ENCODE measurements at places on chromosomes 6 and 20.

- no peak for DNase-seq
Measured at GRCh38 chr6:6497976-6498375, 90.5 kb upstream of the LY86 start.

- DNase-seq, result no peak
Measured at GRCh38 chr6:136344420-136344819, 54.8 kb upstream of the BCLAF1 start.

- DNase-seq, result no peak
Measured at GRCh38 chr6:38220069-38220723, 400.7 kb downstream of the ZFAND3 start.

DNA sequence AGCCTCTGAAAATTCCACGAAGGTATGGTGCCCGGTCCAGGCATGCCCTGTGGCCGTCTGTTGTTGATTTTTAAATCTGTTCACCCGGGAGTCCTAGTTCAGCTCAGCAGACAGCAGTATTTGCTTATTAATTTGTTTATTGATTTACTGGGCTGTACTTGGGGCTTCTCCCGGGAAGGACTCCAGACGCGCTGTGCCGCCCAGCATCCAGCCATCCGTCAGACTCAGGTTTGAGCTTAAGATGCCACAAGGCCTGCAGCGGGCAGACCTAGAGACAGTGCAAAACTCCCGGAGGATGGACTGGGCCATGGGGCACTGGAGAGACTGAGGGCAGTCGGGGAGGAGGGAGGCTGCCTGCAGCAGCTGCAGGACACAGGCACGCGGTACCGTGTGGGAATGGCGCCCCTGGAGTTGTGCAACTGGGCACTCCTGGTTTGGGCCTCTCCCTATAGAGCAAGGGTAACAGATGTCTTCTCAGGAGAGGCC lies 17.3 kb upstream of the CCDC167 start:
- no peak for DNase-seq

- no peak for DNase-seq
Measured at GRCh38 chr20:46388201-46388836, 18.1 kb downstream of the ELMO2 start.

GRCh38 chr6:72651967-72652956 lies 30.4 kb downstream of the KCNQ5 start:
- DNase-seq, result no peak

GRCh38 chr6:56043076-56043475 lies 167.7 kb upstream of the BMP5 start:
- no peak for DNase-seq

DNA sequence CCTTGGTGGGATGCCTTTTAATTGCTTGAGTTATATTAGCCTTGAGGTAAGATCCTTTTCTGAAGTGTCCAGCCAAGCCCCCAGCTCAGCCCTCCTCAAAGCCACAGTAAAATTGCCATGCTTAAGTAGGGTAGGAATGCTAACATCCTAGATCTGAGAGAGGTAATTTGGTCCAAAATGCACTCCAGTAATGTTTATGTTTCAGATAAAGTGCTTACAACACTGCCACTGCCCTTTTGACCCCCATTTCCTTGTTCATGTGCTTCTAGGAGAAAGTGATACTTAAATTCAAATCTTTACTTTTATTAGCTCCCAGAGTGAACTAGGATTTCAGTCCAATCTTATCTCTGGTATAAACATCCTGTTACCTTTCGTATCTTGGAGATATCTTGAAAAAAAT lies 318.0 kb downstream of the BMP2 start:
- DNase-seq, result no peak

- DNase-seq, result no peak
Measured at GRCh38 chr20:58720890-58721289, 28.3 kb downstream of the NPEPL1 start.

DNA sequence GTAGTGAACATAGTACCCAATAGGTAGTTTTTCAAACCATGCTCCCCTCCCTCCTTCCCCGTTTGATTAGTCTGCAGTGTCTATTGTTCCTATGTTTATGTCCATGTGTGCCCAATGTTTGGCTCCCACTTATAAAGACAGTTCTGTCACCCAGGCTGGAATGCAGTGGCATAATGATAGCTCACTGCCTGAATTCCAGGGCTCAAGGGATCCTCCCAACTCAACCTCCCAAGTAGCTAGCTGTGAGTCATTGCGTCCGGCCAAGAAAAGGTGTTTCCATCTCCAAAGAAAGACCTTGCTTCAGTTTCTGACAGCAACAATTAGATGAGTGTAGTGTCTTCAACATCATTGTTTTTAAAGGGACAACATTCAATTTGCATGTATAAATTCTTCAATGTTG lies 131.1 kb upstream of the CEP162 start:
- no peak for DNase-seq

DNA sequence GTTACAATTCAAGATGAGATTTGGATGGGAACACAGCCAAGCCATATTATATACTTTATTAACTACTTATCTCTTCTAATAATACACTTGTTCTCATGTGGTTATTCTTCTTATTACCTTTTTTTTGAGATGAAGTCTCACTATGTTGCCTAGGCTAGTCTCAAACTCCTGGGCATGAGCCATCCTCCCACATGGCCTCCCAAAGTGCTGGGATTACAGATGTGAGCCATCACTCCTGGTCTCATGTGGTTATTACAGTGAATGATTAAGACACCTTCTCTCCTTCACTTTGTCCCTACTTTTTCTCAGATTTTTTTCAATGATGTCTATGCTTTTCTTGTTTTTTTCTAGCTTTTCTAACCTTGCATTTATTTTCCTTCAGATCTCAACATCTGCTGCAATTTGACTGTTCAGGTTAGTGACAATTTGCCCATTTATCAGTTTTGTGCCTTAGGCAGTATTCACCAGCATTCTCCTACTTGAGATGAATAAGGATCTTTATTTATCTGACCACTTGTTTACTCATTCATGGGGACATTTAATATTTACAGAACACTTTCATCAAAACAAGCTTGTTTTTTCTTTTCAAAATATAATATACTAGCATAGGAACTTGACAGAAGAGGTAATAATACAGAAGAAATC lies 105.7 kb downstream of the SLC16A10 start:
- no peak for DNase-seq

GRCh38 chr6:10999994-11000393 lies 44.1 kb downstream of the ELOVL2 start:
- no peak for DNase-seq

GRCh38 chr6:136983687-136984086 lies 61.1 kb downstream of the IL20RA start:
- DNase-seq, result no peak

- DNase-seq, result peak; percentile 61
Measured at GRCh38 chr20:32524829-32525501, 60.2 kb downstream of the NOL4L start.

- DNase-seq, result no peak
Measured at GRCh38 chr6:135710042-135710441, 141.5 kb upstream of the PDE7B start.

DNA sequence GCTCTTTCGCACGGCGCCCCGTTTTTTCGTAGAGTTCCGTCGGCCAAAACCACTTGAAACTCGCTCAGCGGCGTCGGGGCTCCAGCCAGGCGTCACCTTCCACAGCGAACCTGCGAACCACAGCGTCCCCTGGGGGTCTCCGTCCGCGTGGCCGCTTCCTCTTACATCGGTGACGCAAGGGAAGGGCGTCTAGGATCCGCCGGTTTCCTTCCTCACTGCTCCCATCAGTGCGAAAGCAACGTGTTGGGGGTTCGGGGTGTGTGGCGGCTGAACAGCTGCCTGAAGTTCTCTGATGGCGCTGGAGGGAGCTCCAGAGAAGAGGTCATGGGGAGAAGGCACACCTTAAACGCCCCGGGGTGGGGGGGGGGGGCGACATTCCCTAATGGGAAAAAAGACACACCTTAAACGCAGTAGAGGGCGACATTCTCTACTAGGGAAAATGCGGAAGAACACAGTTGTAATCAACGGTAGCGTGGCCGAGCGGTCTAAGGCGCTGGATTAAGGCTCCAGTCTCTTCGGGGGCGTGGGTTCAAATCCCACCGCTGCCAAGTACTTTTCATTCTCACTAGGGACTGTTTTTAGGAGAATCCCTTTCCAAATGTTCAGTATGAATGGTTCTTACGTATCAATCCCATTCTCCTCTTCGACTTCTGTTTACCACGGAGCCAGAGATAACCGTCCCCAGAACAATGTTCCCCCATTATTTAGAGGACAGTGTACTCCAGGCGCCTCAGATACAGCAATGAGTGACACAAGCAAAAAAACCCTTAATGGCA lies 16.4 kb downstream of the ZNF311 start:
- peak; percentile 55 for DNase-seq

GRCh38 chr6:66568271-66568670 lies 861.2 kb upstream of the EYS start:
- no peak for DNase-seq

DNA sequence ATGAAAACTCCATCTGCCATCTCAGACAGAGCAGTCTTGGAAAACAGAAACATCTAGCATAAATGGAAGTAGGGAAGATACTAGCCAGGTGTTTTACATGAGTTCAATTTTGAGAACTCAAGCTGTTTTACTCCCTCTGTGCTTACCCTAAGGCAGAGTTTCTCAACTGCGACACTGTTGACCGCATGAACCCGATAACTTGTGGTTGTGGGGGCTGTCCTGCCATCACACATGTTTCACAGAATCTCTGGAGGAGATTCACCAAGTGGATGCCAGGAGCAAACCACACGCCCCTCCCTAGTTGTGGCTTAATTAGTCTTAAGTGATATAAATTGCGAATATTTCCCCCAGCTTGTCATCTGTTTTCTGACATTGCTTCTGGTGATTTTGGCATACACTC lies 2.3 kb upstream of the SERPINB6 start:
- no peak for DNase-seq

- no peak for DNase-seq
Measured at GRCh38 chr6:7148100-7148822, 40.5 kb downstream of the RREB1 start.

DNA sequence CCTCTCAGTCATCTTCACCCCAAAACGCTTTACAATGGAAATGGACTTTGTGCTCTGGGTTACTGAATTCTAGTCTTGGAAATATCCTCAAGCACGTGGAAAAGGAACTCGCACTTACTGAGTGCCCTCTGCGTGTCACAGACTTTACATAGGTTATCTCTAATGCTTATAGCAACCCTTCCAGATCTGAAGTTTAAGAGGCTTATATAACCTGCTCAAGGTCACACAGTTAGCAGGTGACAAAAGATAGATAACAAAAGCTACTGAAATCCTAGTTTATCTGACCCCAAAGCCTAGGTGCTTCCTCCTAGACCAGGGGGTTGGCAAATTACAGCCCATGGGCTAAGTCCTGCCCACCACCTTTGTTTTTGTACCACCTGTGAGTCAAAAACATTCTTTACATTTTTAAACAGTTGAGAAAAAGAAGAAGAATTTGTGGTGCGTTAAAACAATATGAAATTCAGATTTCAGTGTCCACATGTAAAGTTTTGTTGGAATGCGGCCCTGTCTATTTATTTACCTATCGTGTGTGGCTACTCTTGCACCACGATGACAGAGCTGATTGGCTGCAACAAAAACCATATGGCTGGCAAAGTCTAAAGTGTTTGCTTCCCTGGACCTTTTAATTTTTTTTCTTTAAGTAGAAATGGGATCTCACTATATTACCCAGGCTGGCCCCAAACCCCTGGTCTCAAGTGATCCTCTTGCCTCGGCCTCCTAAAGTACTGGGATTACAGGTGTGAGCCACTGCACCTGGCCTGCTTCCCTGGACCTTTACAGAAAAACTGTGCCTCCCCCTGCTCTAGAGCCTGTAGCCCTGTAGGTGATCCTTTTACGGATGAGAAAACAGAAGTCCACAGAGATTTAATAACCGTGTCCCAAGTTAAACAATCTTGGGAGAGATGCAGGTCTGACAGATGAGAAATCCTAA lies 110.2 kb upstream of the RREB1 start:
- no peak for DNase-seq

DNA sequence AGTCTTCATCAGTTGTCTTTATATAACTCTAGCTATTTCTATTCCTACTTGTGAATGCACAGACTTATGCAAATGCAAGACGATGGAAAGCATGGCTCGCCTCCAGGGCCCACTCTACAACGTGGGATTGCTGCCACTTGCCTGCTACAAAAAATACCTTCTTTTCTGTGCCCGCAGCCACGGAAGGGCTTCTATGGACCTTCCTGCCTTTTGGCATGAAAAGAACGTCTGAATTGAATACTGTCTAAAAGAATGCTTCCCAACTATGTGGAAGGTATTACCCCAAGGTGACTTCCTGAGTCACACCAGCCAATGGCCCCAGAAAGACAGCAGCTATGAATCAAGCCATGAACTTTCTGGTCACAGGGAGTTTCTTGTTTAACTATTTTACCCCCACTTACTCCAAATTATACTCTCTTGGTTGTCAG lies 261.2 kb downstream of the HIVEP2 start:
- peak; percentile 35 for DNase-seq

GRCh38 chr20:16488086-16488485 lies 85.2 kb downstream of the KIF16B start:
- DNase-seq, result no peak

GRCh38 chr20:5831539-5832237 lies 81.5 kb downstream of the SHLD1 start:
- no peak for DNase-seq

- no peak for DNase-seq
Measured at GRCh38 chr6:16399695-16400094, 161.3 kb downstream of the GMPR start.

GRCh38 chr6:14776307-14776706 lies 469.6 kb upstream of the JARID2 start:
- no peak for DNase-seq

DNA sequence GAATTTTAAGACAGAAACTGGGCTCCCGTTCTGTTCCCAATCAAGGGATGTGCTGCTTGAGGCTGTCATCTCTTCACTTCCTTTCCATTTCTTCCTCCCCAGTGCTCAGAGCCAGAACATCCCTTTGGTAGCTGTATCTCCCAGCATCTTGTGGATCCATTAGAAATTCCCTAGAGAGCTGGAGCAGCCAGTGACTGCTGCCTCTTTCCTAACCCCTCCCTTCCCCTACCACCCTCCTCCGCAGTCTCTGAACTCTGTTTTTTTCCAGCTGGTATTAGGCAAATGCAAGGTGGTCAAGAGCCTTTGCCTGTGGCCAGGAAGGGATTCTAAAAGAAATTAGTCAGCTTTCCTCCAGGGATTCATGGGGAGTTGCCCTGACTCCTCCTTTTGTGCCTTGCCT lies 208.0 kb downstream of the EYA2 start:
- DNase-seq, result no peak
